ENCODE measurements at places on chromosomes 13 and 19.

DNA sequence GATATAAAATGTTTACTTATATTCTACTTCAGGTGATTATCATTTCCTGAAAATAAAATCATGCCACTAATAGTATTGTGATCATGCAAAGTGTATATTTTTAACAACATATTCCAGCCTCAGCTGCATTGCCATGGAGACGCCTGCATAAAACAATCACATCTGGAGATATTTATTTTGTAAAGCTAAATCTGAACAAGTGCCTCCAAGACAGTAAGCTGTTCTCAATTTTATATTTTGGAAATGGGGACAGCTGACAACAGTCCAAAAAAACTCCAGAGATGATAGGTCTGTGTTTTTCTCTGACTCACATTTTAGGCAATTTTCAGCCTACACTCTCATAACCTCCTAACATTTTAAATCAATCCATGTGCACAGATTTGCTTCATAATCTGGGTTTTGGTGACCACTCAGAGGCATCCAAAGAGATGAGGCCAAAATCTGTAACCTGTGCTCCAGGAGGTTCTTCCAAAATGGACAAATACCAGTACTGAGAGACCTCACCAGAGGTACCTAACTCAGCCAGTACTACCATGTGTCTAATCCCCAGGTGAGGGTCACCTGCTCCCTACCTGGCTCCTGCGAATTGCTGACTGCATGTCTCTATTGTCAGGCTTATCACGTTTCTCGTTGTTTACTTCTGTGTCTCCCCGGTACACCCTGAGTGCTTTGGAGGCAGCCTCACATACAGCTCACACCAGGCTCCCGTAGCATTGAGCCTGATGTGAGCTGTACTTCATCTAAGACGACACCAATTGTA, 62.7 kb downstream of the COL4A1 start:
- no peak for DNase-seq

GRCh38 chr13:29103065-29103800, 283.1 kb downstream of the MTUS2 start:
- no peak for DNase-seq

DNA sequence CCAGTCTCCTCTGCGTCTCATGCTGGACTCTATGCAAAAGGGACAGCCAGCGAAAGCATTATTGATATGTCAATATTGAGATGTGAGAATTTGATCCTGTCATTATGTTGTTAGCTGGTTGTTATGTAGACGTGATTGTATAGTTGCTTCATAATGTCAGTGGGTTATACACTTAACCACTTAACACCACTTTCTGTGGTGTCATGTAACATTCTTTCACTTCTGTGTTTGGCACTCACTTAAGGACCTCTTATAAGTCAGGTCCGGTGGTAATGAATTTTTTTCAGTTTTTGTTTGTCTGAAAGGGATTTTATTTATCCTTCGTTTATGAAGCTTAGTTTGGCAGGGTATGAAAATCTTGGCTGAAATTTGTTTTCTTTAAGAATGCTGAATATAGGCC, 7.1 kb upstream of the SIGLEC7 start:
- no peak for DNase-seq

GRCh38 chr19:55651236-55651635, 3.2 kb downstream of the CCDC106 start:
- no peak for DNase-seq

GRCh38 chr19:19575411-19575810, 37.3 kb downstream of the CILP2 start:
- no peak for DNase-seq

- no peak for DNase-seq
These were observed 10.4 kb downstream of the ZNF91 start for GRCh38 chr19:23384858-23385257.

- DNase-seq, result no peak
These were observed 53.1 kb downstream of the ZNF254 start for GRCh38 chr19:24140099-24140498.
